ENCODE measurements at places on chromosomes 2 and 18.

DNA sequence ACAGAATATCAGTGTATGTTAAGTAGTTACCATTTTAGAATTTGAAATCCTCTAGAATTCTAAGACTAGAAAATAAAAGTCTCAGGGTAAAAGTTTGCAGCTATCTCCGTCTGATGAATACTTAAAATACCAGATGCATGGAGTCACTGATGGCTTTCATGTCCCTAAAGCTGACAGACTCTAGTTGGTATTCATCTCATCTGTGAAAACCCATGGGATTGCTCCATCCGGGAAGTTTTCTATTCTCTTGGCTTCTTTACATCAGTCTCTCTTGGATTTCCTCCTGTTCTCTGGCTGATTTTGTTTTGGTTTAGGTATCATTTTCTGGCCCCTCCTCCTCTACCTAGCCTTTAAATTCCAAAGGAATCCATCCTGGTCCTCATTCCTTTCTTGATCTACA lies 465.6 kb upstream of the POU3F3 start:
- DNase-seq, result no peak

DNA sequence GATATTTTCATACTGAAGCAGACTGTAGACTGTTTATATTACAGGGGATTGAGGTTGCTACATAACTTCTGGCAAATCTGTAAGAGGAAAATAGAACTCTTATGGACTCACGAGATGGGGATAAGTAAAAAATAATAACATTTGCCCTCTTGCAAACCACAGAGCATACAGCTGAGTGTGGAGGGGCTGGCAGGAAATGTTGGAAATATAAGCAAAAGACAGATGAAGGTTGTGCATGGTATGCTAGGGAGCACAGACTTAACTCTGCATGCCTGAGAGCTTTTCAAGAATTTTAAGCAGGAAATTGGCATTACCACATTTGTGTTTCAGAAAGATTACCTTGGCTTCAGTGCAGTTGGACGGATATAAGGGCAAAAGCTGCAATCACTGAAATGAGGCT lies 411.1 kb downstream of the RAD51AP2 start:
- peak; percentile 64 for DNase-seq

GRCh38 chr2:96145848-96146152 lies 560 bp upstream of the DUSP2 start:
- no peak for DNase-seq

- no peak for DNase-seq
Observed at GRCh38 chr18:8036551-8036950, 469.4 kb downstream of the PTPRM start.

DNA sequence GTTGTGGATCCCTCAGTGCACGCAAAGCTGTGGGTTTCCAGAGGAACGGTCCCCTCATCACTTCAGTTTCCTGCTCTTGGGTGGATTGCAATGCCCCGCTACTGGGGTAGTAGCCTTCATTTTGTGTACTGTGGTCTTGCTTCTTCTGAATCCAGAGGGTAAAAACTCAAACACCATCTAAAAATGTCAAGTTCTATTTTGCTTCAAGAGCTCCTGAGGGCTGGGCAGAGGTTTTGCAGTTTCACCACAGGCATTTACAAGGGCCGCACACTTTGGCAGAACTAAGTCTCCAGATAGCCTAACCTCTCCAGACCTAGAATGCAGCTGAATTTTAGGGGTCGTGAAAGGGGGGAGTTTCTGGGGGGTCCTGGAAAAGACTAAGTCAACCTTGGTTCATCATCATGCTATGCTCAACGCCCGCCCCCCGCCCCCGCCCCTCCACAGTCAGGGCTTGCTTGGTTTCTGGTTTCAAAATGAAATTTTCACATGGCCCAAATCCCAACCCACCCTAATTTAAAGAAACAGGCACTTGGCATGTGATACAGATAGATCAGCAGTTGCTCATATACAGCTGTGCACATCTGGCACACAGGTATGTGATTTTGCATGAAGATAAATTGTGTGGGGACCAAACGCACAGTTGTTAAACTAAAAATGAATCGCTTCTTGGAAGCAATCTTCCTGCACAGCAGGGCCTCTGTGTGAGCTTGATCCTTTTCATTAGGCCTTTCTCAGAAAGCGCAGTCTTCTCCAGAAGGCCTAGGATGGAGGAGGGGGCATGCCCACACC lies 329.6 kb downstream of the OSR1 start:
- peak; percentile 14 for DNase-seq

GRCh38 chr2:8111193-8111592 lies 570.7 kb upstream of the ID2 start:
- DNase-seq, result no peak

DNA sequence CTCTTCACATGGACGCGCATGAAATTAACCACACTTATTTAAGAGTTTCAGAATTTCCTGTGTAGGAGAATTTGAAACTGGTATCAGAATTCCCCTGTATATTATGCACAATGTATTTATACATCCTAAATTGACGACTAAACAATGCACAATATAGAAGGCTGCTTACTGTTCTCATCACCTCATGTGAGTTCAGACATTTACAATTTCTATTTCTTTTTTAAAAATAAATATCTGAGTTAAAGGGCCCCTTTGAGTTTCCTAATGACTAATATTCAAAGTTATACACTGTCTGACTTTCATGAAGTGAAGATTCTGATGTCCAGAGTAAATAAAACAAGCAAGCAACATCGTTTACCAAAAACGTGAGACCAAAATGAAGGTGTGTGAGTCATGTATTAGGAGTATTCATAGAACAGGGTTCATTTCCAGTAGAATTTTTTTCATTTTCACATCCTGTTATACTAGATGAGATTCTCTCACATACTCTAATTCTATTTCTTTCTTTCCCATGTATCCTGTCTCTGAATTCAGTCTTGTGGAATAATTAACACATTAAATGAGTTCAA lies 406.2 kb downstream of the NUP35 start:
- no peak for DNase-seq

DNA sequence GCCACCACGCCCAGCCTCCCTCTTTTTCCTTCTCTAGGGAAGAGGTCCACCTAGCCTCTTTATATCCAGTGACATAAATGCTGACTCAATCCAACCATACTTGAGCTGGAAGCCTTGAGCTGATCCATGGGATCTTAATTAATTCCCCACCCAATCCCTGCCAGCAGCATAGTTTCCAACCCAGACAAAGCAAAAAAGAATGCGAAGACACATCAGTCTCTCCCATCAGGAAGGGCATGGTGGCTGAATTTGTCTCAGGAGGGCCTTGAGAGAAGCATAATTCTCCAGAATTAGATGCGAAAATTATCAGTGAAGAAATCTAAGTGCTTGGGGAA lies 22.5 kb downstream of the CASP10 start:
- no peak for DNase-seq

DNA sequence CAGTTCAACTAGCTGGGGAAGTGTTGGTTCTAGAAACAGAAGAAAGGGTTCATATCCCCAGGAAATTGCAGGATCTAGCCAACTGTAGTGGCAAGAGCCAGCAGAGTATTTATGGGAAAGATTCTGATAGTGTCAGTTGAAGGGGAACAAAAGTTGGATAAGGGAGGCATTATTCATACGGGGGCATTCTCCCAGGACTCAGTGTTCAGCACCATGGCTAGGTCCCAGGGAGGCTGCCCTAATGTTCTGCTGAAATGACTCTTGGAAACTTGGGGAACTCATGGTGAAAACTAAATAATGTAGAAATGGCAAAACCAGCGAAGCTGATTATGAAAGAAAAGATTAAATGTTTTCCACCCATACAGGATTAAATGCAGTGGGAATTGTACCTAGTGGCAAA lies 543.7 kb downstream of the TRIB2 start:
- DNase-seq, result peak; percentile 1

DNA sequence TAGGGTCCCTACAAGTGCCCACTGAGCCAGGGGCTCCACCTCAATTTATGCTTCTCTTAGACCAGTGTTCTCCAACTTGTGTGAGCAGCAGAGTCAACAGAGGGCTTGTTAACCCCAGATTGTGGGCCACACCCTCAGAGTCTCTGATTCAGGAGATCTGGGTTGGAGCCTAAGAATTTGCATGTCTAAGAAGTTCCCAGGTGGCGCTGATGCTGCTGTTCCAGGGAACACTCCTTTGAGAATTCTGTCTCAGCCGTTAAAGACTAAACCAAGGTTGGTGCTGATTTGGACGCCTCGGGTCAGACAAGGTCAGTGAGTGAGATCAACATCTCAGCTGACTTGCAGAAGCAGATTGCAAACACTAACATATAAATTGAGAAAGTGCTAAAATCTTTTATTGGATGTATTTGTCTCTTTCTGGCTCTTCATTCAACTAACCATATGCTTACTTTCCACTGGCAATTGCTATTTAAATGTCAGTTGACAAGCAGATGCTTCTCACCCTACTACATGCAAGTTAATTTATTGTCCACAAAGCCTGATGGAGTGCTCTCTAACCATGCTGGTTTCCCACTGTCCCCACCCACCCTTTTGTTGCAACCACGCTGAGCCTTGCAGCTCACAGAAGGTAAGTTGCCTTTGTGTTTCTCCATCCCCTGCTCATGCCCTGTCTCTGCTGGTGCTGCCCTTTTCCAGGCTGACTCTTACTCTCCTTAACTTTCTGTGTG lies 31.5 kb downstream of the LYPD1 start:
- DNase-seq, result no peak

GRCh38 chr2:43484323-43484930 lies 111.4 kb downstream of the THADA start:
- peak; percentile 87 for DNase-seq

DNA sequence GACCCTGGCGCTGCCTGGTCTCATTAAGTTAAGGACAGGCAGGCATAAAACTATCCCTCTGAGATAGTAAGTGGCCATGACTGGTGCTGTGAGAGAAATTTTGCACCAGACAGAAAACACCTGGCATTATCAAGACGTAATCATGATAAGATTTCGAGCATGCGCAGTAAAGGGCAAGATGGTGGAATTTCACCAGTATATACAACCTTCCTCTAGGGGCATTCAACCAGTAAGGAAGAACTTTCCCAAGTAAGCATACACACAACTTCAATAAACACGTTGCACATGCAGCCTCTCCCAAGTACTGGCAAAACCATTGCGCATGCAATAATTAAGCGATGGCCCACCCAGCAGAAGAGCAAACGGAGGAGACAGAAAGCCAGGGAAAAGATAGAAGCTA lies 1376.4 kb upstream of the CRIM1 start:
- DNase-seq, result no peak
